ENCODE measurements at places on chromosomes 1 and 21.

DNA sequence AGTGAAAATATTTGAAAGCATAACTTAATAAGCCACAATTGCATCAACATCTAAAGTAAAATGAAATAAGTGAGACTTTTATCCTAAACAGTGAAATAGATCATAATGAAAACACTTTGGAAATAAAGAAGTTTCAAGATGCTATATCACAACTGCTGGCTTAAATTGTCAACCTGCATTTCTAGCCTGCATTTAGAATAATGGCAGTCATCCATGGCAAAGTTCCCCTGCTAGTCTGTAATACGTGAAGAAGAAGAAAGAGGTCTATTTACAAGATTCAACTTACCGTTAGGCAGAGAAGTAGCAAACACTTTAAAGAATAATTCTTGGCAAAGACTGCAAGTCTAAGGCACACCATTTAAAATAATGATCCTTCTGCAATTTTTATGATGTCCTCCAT, 133.6 kb downstream of the DPYD start:
- DNase-seq = no peak

DNA sequence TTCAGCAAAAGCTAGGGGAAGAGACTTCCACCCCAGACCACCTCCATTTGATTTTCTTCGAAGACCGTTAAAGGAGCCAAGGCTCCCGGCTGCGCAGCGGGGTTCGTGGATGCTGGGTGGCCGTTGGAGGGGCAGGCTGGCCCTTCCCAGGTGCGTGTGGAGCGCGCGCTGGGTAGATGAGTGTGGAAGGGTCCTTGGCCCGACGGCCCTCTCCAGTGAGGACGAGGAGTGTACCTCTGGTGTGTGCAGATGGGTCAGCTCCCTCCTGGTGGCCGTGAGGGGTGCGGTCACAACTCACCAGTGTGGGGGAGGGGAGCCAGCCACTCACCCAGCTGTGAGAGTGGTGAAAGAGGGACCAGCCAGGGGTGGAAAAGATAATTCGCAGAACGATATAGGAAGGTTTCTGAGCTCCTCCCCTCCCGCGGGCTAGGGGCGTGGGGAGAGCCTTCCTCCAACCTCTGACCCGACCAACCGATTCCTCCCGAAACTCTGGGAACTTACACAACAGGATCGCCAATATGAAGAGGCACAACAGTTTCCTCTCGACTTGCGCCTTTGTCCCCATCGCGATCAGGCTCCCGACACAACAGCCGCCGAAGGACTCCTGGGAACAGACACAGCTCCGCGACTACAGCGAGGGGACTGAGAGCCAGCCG, at the start of gene F11R:
TSS of gene F11R (minus strand) at position 644 of the 656 bp plus-strand sequence. CDS start at position 565, 79 bp downstream.
- no peak for DNase-seq

DNA sequence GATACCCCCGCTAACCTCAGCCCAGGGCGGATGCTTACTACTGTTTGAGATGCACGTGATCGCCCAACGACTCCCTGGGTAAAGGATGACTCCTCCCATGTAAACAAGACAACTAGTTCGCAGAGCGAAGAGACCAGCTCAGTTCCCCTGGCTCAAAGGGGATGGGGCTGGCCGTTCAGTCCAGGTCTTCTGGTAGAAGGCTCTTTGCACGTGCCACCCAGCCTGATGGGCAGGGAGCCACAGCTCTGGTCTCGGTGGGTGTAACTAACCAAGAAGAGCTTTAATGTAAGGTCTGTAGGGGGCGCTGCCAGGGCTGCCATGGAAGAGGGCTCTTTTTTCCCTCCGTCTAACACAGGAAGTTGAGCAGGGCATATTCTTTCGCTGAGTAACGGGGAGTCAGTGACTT, 49.4 kb upstream of the PARP1 start:
- DNase-seq = no peak

GRCh38 chr1:12126781-12127180, 40.0 kb upstream of the TNFRSF1B start:
- DNase-seq = no peak

DNA sequence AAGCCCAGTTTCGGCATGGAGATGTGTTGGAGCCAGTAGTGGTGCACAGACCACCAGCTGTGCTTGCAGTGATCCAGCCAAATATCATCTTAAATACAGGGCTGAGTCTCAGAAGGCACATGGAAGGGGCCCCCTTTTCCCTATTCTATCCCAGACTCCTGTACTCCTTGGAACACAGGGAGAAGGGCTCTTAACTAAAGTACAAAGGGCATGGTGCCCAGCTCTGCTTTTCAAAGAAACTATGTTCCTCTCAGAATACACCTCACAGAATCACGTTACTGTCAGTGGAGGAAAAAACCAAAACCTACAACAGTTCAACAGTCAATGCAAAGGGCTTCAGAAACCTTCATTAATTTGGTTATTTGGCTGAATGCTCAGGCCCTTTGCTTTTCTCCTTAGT, 180.6 kb upstream of the C1orf105 start:
- no peak for DNase-seq

GRCh38 chr1:119879510-119880434, 16.5 kb downstream of the ADAM30 start:
- no peak for DNase-seq

DNA sequence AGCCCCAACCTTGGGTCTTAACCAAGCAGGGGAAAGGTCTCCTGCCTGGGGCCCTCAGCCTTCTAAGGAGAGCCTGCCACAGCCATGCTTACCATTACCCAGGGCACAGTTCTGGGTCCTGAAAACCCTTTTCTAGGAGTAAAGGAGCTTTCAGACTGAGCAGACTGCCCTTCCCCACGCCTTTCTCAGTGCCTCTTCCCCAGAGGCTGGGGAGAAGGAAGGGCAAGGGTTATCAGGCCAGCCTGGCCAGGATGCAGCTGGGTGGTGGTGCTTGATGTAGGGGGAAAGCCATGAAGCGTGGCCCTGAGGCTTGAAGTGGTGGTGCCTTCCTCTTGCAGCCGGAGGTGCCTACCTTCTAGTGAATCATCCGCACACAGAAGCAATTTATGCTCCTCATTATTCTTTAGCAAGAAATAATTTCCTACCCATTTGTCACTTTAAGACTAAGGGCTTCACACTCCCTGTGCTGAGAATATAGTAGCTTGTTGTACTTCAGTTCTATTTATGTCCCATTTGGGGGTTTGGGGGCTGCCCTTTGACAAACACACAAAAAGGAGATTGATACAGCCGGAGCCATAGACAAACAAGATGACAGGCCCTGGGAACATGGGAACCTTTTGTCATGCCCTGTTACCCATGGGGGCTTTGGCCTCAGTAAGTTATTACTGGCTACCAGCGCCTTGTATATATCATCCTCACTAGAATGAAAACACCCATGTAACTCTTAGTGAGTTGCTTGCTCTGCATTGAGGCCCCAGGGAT, 40.7 kb downstream of the MAN1C1 start:
- no peak for DNase-seq

GRCh38 chr1:158045639-158046038, 52.2 kb downstream of the KIRREL1 start:
- DNase-seq = no peak

DNA sequence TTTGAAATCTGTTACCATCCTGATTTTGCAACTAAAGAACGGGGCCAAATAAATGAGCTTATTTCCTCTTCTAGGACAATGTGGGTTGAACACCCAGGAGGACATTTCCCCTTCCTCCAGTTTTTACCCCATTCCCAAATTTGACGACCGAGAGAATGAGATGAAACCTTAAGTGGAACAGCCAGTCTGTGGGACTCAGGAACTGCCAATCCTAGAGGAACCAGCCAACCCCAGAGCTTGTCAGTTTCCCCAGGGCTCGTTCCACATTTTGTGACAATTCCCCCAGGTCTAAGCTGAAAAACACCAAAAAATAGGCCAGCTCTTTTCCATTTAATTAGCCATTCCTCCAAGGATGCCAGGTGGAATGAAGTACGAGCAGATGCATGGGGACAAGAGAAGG, 21.3 kb upstream of the MAPKAPK2 start:
- no peak for DNase-seq

DNA sequence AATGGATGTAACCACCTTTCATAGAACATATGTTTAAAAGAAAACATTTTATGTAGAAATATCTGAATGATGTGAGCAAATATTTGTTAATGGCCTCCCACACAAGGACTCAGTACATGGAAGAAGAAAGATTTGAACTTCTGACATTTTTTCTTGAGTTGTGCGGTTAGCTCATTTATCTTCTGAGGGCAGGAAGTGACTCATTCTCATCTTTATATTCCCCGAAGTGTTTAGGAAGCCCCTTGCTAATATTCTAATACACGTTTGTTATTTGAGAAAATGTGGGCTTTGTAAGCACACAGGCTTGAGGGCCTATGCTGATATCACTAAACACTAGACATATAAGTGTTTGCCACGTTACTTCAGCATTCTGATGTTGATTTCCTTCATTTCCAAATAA, 392.5 kb upstream of the PTBP2 start:
- no peak for DNase-seq

GRCh38 chr1:96363826-96364225, 357.8 kb upstream of the PTBP2 start:
- no peak for DNase-seq

DNA sequence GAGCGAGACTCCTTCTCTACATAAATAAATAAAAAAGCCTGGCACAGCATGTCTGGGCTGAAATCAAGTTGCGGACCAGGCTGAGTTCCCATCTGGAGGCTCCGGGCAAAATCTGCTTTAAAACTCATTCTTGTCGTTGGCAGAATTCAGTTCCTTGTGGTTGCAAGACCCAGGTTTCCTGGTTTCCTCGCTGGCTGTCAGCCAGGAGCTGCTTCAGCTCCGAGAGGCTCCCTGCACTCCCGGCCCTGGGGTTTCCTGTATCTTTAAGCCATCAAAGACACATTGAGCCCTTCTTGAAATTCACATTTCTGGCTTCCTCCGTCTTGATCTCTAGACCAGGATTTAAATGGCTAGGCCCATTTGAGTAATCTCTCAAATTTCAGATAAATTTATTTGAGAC, 20.6 kb upstream of the SCCPDH start:
- no peak for DNase-seq

GRCh38 chr1:184388319-184388889, 1.6 kb downstream of the C1orf21 start:
- DNase-seq = no peak

DNA sequence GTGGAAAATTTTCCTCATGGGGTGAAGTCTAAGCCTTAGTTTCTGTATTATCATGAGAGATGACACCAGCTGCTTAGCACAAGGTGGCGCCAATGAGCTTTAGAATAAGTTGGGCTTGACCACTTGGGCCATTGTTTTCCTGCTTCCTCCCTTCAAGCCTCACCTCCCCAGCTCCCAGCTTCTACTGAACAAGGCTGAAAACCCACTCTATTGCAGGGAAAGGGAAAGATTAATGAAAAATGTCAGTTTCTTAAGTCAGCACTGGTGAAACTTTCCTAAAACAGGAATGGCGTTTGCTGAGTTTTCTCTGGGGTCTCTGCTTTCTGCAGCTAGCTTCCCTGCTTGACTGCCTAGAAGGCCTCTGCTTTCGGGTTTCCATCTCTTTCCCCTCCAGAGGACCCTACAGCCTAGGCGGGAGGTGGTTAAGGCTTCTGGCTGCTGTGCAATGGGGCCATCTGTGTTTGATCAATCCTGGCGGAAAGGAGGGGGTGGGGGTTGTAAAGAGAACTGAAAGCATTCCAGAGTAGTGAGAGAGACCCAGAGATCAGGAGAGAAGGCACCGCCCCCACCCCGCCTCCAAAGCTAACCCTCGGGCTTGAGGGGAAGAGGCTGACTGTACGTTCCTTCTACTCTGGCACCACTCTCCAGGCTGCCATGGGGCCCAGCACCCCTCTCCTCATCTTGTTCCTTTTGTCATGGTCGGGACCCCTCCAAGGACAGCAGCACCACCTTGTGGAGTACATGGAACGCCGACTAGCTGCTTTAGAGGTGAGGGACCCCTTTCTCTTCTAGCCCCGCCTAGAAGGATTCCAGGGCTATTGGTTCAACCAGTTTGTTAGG, at the start of gene OLFML3:
TSS of gene OLFML3 (plus strand) at position 612 of the 840 bp plus-strand sequence. CDS start at position 655, 43 bp downstream.
- peak; percentile 26 for DNase-seq

DNA sequence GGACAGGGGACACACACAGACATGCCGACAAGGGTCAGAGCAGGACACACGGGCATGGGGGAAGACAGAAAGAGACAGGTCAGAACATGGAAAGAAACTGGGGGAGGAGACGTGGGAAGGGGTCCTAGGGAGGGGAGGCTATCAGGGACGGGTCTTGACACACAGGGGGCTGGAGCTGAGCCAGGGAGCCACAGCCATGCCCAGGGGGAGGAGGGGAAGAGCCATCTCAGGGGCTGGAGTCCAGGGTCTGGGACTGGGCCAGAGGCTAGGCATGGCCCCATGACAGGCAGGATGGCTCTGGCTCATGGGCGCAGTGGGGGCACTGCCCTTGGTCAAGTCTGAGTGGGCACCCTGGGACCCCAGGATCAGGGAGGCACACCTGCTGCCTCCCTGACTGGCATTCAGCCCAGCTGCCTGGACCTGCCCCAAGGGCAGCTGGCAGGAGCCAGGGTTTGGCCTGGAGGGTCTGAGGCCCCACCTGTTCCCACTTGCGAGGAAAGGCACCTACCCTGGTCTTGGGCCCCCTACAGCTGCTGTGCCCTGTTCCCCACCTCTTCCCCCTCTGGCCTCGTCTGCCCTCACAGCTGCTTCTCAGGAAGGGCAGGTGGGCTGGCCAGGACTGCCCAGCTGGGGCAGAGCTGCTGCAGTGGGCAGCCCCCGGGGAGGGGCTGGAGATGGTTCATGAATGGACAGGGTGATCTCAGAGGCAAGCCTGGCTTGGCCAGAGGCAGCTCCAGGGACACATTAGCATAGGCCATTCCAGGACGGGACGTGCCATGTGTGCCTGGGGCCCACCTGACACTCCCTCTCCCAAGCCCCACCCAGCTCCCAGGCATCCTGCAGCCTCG, 42.9 kb downstream of the HSPG2 start:
- DNase-seq = no peak

- DNase-seq = no peak
These were observed 53.4 kb downstream of the PLXNA2 start for GRCh38 chr1:208190784-208191183.

DNA sequence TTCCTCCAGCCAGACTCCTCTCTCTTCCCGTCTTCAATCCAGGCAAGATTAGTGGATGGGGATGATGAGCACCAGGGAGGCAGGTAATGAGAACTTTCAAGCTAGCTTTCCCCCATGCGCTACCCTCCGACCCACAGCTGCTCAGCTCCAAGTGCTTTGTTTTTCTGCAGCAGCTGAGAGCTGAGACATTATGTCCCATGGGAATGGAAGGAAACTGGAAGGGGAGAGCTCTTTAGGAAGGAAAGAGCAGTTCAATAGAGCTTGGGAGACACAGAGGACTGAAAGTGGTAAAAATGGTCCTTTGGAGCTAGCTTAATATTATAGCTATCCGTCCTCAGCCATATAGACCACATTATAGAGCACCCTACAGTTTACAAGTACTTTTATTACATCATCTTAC, 39.8 kb downstream of the RAB3B start:
- no peak for DNase-seq

GRCh38 chr1:54080598-54081049, 27.2 kb downstream of the TCEANC2 start:
- DNase-seq = no peak

DNA sequence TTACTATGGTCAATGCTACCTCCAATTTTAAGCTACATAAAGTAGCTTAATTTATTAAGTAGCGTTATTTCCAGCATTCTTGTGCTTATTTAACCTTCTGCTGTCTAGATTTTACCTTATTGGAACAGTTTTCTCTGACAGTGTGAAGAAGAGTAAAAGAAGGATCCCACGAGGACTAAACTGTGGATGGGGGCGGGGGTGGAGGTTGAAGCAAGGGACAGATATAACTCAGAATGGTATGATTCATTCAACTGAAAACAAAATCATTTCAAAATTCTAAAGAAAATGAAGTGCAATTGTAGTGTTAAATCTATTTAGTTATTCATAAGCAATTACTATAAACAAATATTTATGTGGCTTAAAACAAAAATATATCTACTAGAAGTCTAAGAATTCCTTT, 11.5 kb upstream of the VAV3 start:
- no peak for DNase-seq
